ELF-1 (cell line): ENCODE measurements at places on chromosomes 4 and X.

DNA sequence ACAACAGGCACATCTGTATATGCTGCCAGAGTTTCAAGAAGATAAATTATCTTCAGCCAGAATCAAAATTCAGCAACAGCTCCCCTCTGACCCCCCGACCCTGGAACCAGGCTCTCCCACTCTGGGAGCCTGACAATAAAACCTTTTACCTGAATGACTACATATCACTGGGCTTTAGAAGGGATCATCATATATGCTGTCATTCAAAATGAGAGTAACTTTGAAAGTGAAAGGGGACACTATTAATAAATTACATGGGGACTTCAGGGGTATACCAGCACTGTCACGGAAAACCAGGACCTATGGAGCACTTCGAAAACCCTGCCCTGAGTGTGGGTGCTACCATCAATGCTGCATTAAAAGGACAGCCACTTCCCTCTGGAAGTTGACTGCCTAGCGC is 26.2 kb downstream of the TSPAN5 start:
- DNase-seq: no peak

DNA sequence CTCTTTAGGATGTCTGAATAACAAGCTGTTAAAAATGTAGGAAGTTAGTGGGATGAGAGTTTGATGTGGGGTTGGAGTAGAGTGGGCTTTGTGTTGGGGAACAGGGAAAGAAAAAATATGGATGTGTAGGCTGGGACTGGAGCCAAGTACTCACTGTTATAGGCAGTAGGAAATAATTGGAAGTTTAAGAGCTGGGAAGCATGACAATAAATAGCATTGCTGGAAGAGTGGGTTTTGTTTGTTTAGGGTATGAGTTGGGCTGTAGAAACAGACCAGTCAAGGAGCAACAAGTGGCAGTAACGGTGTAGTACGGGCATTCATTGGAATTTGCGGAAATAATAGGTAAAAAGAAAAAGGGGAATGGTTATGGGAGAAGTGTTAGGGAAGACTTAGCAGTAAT is 81.6 kb downstream of the KDM6A start:
- DNase-seq: no peak

DNA sequence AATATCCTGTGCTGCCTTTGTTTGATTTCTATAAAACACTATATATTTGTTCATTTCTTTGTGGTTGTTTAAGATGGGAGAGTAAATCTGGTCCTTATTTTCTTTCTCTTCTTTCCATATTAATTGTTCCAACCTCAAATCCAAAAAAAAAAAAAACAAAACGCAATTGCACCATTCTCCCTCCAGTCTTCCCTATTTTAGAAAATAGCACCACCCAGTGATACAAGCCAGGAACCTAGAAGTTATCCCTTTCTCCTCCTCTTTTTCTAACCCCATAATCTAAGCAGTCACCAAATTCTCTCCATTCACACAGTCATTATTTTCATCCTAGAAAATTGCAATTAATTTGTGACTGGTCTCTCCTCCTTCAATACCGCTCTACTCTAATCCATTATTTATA is 107.8 kb downstream of the GABRA3 start:
- DNase-seq: no peak

DNA sequence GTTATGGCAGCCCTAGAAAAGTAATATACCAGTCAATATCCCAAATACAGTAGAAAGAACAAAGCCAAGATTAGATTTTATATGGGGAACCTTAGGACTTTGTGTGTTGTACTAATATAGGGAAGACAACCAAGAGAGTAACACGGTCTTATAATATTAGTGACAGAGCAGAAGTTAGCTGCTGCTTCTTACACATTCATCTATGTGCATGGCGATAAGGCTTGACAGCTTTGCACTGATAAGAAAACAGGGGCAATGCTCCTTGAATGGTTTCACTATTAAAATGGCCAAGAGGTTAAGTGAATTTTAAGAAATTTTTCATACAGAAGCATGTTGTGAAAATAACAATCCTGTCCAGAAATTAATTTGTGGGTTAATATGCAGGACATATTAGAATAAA is 521.6 kb downstream of the CCSER1 start:
- DNase-seq: no peak

DNA sequence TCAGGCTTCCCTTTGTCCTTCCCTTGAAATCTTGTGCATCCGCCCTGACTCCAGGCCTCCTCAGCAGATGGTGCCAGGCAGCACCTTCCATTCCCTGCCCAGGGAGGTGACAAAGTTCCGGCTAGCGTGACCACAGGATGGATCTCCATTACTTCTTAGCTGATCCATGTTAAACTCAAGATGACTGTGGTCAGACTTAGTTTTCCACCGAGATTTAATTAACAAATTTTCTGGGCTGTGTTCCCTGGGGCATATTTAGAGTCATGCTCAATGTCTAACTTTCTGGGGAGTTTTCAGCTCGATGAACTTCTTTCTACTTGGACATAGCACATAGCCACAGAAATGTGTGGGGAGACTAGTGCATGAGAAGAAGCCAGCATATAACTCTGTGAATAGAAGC is 215.1 kb upstream of the SFRP2 start:
- no peak for DNase-seq

DNA sequence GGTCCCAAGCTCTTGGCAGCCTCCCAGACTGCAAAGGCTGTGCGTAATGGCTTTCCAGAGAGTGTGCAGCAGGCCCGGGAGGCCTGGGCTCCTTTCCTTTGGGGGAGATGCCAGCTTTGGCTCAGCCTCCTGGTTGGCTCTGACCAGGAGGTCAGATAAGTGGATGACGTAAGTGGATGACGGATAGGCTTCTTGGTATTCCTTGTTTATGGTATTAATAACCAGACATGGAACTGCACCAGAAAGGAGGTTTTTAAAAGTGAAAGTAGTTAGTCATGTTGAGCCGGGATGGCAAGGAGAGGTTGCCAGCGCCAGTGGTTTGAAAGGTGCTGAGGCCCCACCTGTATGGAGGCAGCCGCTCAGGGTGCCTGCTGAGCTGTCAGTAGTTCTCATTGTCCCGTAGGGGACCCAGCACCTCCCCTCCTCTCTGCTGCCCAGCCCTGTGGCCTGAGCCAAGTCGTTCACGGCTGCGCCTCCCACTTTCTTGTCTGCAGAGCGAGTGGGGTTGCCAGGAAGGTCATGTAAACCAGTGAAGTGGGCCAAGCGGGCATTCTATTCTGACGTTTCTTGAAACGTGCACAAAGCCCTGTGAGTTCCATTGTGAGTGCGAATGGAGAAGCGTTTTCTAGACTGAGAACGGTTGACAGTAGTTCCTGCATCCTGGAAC is 28.7 kb upstream of the STOX2 start:
- no peak for DNase-seq
